ENCODE measurements at places on chromosomes 5 and 9.

- DNase-seq = no peak
These were observed 184.9 kb downstream of the TRPM3 start for GRCh38 chr9:70936536-70936935.

DNA sequence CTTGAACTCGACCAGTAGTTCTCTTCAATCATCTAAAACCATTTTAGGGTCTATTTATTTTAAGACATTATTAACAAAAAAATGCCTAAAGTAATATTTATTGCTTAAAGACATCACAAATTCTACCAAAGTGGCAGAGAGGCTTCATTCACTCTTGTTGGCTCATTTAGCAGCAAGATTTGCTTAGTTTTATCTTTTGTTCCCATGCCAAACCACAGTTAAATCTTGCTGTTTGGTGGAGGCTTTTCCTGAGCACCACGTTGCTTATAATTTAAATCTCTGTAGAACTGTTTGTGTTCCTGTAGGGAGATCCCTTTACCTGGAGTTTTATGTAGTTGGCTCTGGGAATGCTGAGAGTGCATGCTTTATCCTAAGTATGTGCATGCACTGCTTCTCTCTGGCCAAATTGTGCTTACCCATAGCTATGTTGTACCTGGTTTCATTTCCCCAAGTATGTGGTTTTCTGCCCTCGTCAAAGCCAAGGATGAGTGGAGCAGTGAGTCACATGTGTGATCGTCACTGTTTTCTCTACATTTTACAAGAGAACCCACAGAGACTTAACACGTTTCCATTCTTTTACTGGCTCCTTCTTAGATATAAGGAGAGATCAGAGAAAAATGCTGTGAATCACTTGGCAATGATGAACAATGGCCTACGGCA lies 42.1 kb upstream of the MAST4 start:
- no peak for DNase-seq

- no peak for DNase-seq
These were observed 45.7 kb downstream of the FTMT start for GRCh38 chr5:121897341-121897740.

- no peak for DNase-seq
These were observed 1.5 kb downstream of the NDFIP1 start for GRCh38 chr5:142110046-142110531.

DNA sequence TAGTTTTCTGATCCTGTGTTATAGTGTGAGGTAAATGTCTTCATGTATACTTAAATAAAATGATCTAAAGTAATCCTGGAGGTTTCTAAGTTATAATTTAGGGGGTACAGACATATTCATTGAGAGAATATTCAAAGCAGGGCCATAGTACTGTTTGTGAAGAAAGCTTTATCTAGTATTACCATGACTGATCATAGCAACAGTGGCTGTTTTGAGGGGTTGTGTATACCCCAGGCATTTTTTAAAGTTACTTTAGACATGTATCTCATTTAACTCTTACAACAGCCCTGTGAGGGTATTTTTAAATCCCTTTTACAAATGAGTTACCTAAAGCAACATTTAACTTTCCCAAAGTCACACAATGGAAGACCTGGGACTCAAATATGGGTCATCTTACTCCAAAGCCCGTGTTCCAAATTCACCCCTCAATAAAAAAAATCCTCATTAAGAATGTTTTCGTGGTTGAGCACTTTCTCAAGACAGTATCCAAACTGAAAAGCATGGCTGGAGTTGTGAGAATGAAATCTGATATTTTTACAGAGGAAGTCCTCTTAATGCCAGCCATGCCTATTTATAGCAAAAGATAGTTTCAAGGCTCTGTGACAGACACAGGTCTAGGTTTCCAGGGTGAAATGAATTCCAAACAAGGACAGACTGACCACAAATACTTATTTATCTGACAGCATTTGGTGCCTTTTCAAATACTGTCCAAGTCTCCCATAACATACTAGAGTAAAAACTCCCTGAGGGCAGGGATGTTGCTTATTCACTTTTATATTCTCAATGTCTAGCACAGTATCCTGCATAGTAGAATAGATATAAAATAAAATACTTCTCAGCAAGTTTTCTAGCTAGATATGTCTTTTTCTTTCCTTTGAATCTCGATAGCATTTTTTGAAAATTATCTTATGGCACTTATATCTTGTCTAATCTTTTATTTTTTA lies 10.4 kb downstream of the STOM start:
- peak; percentile 50 for DNase-seq

GRCh38 chr9:99720455-99721050 lies 101.1 kb upstream of the NR4A3 start:
- DNase-seq = no peak

DNA sequence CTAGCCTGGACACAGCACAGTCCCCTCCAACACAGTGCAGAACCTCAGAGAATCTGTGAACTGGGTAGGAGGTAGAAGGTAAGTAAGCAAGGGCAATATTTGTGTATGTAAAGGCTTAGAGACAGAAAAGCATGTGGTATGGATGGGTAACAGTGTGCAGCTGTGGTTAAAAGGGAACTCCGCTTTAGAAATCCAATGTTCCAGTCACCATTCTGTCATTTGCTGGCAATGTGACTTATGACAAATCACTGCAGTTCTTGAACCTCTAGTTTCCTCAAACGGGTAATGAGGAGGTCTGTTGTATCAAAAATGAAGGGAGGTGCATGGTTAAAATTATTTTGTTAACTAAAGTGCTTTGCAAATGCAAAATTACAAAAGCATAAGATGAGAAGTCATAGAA lies 125.5 kb upstream of the IFNE start:
- no peak for DNase-seq

DNA sequence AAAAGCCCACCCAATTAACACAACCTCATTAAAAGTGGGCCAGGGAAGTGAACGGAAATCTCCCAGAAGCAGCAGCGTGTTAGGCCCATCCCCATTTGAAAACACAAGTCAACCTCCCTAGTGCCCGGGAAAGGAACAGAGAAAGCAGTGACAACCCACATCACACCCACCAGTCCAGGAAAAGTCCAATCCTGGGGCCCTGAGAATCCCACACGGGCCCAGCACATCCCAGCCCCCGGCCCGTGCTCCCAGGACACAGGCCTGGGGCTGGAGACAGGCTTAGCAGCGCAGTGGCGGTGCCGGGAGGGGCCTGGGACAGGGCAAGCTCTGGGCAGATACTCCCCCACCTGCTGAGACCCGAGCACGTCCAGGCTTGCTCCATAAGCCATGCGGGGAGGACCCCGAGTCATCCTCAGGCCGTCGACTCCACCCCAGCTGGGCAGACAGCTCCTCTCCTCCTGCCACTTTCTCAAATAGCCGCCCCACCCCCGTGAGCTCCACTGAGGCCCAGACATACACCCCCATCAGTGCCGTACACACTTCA lies 101.0 kb downstream of the KCNT1 start:
- no peak for DNase-seq

GRCh38 chr5:17433406-17433805 lies 64.6 kb upstream of the TAF11L2 start:
- DNase-seq = no peak

GRCh38 chr5:170110403-170111087 lies 4.8 kb downstream of the FOXI1 start:
- no peak for DNase-seq

DNA sequence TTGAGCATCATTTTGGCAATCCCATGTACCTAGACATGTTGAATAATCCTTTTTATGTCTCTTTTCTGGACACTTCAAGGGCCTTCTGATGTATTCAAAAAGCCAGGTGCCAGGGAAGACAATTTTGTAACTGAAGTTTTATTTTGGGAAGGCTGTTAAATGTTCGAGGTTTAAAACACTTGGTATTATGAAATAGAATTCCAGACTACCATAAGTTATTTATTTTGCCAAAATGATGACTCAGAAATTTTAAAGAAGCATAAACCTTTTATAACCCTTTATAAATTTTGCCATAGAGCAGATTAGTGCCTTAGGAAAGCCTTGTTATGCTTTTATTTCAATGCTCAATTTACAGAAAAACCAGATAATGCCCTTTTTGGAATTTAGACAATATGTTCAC lies 30.3 kb upstream of the UHRF2 start:
- DNase-seq = peak; percentile 18

DNA sequence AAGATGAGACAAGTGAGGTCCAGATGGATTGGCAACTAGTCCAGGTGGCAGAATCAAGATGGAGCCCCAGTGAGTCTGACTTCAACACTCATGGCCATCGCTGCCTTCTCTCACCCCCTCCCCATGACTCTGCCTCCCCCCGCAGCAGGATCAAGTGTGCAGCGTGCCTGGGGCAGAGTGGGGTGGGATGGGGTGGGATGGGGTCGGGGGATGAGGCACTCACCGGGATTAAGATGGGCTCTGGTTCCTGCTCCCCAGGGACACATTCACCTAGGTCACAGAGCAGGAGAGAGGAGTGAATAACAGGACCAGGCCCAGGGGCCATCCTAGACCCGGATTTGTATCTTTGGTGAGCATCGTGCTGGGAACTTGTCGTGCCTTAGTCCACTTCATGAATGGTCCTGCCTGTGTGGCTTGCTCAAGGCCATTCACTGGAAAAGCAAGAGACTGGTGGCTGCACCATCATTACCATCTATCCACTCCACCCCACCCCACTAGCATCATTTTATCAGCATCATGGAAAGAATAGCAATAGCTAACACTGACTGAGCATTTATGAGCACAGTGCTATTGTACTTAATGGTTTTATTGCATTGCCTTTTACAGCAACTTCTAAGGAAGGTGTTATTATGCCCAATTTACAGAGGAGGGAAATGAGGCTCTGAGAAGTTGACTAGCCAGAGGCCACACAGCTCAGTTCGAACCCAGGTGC lies 8.5 kb downstream of the AMBP start:
- no peak for DNase-seq

DNA sequence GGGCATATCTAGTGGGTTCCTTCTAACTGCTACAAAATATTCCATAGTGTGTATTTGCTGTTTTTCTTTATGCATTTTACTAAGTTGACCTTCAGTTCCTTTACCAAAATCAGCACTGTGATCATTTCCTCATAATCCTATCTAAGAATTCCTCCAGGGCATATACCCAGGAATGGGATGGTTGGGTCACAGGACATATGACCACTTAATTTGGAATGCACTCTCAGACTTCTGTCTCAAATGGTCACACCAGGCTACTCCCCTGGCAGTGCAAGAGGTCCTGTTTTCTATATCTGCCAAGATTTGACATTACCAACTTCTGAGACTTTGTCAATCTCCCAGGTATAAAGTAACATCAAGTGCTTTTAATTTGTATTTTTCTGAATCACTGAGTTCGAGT lies 63.9 kb downstream of the ADAMTS12 start:
- DNase-seq = no peak

DNA sequence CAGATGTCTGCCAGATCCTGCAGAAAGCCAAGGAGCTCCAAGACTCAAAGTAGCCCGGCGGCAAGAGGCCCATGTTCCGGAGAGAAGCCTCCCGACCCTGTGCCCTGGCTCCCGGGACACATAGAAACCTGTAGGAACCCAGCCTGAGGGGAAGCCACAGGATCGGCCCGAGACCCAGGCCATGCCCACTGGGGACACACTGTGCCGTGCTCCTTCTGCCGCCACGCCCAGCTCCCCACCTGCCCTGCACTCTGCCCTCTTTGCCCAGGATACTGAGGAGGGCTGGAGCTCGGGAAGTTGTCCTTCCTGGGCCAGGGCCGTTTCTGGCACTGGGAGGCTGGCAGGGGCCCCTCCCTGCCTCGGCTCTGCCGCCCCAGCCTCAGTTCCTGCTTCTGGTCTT lies 10.5 kb upstream of the ENDOG start:
- DNase-seq = no peak

DNA sequence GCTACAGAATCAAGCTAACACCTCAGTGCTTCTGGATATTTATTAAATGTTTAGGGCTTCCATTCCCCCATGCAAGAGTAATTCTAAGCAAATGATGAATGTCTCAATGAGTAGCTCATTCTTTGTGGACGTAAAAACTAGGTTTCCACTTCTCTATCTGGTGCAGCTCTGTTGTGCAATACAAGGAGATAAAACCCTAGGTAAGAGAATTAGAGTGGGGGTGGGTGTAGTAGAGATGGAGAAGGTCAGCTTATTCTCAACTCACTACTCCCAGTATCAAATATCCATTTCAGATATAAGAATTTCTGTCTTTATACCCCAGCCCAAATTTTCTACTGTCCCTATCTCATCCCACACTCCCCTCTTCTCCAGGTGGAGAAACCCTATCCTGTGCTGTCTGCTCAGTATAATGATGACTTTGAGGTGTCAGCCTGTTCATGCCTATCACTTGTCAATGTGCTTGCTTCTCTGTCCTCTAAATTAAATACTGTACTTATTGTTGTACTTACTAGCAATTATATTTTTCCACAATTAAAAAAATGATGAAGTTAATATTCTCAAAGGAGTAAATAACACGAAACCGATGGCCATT lies 4.3 kb upstream of the FYB1 start:
- DNase-seq = no peak

GRCh38 chr5:57887851-57888621 lies 405.4 kb upstream of the ACTBL2 start:
- no peak for DNase-seq

- no peak for DNase-seq
These were observed 76.5 kb upstream of the GOLM1 start for GRCh38 chr9:86175743-86176456.

DNA sequence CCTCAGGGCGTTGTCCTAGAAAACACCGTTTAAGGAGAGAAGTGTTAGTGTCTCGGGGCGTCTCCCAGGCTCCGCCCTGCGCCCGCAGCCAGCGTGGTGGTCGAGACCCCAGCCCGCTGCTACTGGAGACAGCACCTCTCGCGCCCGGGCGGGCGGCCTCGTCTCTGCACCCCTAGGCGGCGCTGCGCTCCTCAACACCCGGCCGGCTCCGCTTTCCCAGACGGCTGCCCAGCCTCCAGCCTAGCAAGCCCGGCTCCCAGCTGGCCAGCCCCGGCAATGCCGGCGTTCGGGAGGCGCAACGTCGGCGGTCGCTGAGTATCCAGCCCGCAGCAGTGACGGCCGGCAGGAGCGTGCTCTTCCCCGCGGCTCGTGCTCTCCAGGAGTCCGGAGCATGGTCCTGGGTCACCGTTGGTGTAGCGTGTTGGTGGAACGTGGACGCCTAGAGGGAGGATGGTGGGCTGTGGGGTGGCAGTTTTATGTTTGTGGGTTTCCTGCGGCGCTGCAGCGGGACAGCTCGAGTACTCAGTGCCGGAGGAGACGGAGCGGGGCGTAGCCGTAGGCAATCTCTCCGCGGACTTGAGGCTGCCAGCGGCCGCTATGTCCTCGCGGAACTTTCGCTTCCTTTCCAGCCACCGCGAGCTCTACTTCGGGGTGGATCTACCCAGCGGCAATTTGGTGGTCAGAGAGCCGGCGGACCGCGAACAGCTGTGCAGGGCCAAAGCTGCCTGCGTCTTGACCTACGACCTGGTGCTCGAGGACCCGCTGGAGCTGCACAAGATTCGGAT lies 536 bp downstream of the PCDHAC1 start:
- no peak for DNase-seq

GRCh38 chr9:35611230-35611797 lies 6.3 kb downstream of the TESK1 start:
- no peak for DNase-seq

- DNase-seq = no peak
These were observed 104.7 kb upstream of the COL5A1 start for GRCh38 chr9:134536931-134537330.

- no peak for DNase-seq
These were observed 6.2 kb downstream of the PIP5K1B start for GRCh38 chr9:68711281-68711680.

GRCh38 chr5:72328172-72328571 lies 8.0 kb downstream of the PTCD2 start:
- DNase-seq = peak; percentile 54

All from GM04503 (cell line).